Calu3 (cell line): ENCODE measurements at places on chromosomes 2 and 18. TPM values are rescaled to one million over a fixed set of nuclear protein-coding genes. Genes with fewer than 3 reads are reported as not detected.

DNA sequence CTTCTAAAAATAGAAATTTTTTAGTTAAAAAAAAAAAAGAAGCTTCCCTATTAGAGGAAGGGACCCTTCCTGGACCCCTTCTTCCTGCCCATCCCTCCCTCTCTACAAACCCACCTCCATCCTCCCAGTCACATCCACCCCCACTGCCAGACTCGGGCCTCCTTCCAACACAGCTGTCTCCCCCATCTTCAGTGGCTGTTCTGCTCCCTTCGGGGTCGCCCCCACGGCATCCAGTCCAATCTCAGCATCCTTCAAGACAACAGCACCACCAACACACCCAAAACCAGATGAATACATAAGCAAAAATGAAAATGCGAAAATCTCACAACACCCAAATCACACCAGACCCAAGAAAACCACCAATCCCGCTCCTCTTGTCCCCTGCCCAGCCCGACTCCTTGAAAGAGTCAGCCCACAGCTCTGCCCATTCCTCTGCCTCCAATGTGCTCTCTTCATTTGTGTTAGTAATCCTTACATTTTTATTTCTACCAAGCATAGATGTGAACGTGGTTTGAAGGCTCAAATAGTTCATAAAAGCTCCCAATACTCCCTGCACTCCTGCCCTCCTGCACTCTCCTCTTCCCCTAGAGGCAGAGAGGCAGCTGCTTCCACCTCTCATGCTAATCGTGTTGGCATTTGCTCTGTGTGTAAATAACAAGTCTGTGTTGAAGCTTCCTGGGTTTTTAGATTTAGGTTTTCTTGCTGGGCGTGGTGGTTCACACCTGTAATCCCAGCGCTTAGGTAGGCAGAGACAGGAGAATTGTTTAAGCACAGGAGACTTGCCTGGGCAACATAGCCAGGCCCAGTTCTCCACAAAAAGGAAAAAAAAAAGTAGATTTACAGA lies 37.0 kb downstream of the MAL start:
- H3K4me3 ChIP-seq, result no peak overlapping the region
- no peak overlapping the region for H3K27ac ChIP-seq
- H3K36me3 ChIP-seq, result no peaks in the 10 kb centered on the region
- DNase-seq, result no peak

DNA sequence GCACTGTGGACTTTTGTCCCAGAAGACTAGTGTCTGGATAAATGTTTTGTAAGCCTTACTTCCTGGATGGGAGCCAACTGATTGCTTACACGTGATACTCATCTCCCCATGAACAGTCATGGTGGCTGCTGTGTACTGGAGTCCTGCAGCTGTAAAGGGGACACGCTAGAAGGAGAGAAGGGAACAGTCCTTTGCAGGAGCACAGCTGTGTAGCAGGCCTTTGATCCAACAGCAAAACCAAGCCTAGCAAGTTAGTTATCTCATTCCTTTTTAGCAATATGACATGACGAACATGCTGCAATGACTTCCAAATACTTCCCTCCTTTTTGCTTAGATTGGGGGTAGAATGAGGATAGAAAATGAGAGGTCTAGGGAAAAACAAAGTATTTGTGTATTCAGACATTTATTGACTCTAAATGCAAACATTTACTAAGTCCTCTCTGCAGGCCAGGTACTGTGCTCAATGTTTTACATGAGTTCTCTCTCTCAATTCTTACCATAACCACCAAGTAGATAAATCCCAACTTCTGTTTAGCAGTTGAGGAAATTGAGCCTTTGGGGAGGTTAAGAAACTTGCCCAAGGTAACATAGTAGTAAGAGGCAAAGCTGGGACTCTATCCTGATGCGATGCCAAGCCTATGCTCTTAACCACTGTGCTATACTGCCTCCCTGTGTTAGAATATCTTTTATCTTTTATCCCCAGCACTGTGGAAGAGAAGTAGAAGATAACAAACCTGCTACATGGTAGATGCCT lies 55.4 kb upstream of the CD28 start:
- H3K27me3 ChIP-seq, result no peaks in the 10 kb centered on the region
- H3K4me1 ChIP-seq, result peaks cover 61% of the 10 kb centered on the region
- H3K4me3 ChIP-seq, result peak overlapping the region; percentile 40
- peaks cover 14% of the 10 kb centered on the region for H3K36me3 ChIP-seq
- H3K27ac ChIP-seq, result peak overlapping the region; percentile 87

- no peak overlapping the region for H3K4me3 ChIP-seq
- no peak for DNase-seq
- H3K27ac ChIP-seq, result no peak overlapping the region
These were observed 547.6 kb upstream of the RAB6C start for GRCh38 chr2:129431881-129432280.

- H3K4me3 ChIP-seq, result no peak overlapping the region
- H3K36me3 ChIP-seq, result no peaks in the 10 kb centered on the region
- H3K27me3 ChIP-seq, result no peaks in the 10 kb centered on the region
- no peak for DNase-seq
- no peaks in the 10 kb centered on the region for H3K4me1 ChIP-seq
These were observed 273.2 kb upstream of the RGPD4 start for GRCh38 chr2:107553539-107553938.

DNA sequence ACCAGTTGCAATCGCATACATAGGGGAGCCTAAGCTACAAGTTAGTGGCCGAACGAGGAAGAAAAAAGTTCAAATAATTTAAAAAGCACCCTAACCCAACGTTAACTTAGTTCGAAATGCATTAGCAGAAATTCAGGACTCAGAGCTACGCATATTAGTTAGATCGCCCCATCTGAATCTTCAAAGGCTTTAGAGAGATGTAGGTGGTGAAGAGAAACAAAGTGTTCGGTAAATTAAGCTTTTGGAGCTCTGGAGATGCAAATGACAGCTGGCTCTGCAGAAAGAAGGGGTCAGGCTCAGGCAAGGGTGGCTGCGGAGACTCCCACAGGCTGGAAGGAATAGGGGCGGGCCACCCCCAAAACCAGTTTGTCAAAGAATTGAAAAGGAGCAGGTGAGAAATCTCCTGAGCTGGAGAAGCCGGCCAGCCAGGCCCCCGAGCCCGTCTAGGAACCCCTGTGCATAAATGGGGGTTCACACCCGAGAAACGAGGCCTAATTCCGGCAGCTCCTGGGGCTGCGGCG lies 621 bp downstream of the TXNL1 start:
- peak overlapping the region; percentile 98 for H3K27ac ChIP-seq
- DNase-seq, result peak; percentile 36
- peaks cover 55% of the 10 kb centered on the region for H3K4me1 ChIP-seq
- H3K27me3 ChIP-seq, result no peaks in the 10 kb centered on the region
- H3K4me3 ChIP-seq, result peak overlapping the region; percentile 99

ORC2 gene
- total RNA-seq, result 38.8 and 49.6 TPM in 2 replicates

TLX2 gene
- total RNA-seq, result not detected in 2 replicates

TMEM182 gene
- 12.1 and 12.9 TPM in 2 replicates for total RNA-seq
